ENCODE measurements at places on chromosomes 6 and 20.

- DNase-seq = no peak
These were observed 9.9 kb upstream of the ASCC3 start for GRCh38 chr6:100891079-100891478.

DNA sequence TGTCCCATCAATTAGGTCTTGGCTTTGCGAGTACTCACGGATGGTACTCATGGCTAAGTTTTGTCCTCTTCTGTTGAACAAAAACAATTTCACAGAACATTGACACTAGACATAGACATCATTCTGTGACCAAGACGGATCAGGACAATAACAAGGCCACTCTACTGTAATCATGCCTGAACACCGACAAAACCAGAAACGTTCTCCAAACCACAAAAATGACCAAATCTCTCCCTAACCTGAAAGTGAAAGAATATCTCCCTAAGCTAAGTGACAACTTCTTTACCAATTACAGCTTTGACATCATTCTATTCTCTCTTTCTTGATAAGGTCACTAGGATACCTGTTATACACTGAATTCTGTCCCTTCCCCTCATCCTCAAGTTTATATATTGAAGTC lies 40.0 kb upstream of the SLC2A12 start:
- no peak for DNase-seq

DNA sequence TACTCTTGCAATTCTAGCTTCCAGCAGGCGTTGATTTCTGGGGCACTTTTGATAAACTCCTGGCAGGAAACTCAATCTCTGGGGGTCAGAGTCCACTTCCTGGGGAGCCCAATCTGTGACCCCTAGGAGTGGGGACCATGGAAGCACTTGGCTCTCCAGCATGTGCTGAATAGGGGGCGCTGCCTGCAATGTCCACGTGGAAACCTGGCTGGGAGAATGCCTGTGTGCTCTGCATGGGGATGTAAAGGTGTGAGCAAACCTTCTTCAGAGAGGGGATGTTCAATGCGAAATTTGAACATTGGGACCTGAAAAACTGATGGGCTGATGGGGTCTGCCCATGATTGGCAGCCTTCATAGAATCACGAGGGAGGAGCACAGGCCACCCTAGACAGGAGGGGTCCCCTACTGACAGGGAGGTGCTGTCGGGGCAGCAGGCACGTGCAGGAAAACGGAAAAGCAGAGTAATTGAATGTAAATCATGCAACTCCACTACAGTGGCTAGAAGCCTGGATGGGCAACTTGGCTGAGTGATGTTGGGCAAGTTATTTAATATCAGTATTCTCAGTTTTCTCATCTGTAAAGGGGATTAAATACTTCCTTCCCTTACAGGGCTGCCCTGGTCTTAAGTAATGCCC lies 47.8 kb downstream of the CEP43 start:
- DNase-seq = no peak

DNA sequence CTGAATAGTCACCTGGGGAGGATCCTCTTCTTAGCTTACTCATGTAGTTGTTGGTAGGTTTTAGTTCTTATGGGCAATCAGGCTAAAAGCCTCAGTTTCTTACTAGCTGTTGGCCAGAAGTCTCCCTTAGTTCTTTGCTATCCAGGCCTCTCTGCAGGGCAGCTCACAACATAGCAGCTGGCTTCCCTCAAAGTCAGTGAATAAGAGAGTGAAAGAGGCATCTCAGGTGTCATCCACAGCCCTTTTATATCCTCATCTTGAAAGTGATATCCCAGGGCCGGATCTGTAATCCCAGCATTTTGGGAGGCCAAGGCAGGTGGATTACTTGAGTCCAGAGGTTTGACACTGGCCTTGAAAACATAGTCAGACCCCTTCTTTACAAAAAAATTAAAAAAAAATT lies 42.1 kb upstream of the FOXA2 start:
- DNase-seq = no peak

GRCh38 chr6:136889271-136890193 lies 32.6 kb upstream of the SLC35D3 start:
- no peak for DNase-seq

GRCh38 chr6:52231406-52232127 lies 12.7 kb downstream of the IL17F start:
- no peak for DNase-seq

- DNase-seq = no peak
These were observed 1434.0 kb upstream of the EYS start for GRCh38 chr6:67141005-67141404.

DNA sequence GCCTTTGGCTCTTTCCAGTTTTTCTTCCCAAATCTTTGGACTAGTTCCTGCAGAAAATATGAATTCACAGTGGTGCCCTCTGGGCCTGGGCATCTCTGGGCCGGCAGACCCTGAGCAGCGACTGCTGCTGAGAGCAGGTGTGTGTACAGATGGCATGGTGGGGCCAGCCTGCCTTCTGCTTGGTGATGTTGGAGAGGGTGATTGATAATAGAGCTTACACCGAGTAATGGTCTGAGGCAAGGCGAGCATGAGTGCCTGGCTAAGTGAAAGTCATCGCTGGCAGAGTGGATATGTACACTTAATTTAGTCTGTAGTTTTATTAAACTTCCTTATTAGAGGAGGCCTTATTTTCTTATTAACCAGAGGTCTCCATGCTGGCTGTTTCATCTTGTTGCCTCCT lies 156.9 kb downstream of the CDKAL1 start:
- DNase-seq = no peak

DNA sequence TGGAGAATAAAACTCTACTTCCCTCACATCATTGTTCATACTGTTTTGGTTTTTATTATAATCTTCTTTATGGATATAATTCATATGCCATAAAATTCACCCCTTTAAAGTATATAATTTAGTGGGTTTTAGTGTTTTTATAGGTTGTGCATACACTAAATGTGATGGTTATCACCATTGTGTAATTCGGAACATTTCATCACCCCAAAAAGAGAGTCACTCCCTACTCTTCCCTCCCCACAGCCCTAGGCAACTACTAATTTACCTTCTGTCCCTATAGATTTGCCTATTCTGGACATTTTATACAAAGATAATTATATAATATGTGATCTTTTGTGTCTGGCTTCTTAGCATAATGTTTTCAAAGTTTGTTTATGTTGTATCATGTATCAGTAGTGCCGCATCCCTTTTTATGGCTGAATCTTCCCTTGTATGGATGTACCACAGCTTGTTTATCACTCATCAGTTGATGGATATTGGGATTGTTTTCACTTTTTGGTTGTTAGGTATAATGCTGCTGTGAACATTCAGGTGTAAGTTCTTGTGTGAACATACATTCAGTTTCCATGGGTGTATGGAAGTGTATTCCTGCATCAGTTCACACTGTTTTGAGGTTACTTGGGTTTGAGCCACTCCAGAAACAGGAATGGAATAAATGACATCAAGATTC lies 4.2 kb downstream of the TM9SF4 start:
- no peak for DNase-seq

- DNase-seq = no peak
These were observed 24.5 kb downstream of the PRPF6 start for GRCh38 chr20:64005394-64005793.

DNA sequence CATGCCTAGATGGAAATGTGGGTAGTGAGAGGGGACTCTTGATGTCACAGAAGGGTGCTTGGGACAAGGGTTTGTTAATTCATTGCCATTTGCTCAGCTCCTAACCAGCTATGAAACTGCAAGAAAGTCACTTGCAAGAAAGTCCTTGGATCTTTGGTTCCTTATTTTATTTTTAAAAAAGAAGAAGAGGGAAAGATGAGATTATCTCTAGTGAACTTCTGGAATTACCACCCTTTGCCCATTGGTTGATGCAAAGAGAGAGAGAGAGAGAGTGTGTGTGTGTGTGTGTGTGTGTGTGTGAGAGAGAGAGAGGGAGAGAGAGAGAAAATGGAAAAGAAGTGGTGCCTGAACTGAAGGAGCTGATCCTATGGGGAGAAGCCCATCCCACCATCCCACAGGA lies 4.6 kb upstream of the SFT2D1 start:
- no peak for DNase-seq

GRCh38 chr20:38345643-38346042 lies 639 bp upstream of the LBP start:
- DNase-seq = no peak

DNA sequence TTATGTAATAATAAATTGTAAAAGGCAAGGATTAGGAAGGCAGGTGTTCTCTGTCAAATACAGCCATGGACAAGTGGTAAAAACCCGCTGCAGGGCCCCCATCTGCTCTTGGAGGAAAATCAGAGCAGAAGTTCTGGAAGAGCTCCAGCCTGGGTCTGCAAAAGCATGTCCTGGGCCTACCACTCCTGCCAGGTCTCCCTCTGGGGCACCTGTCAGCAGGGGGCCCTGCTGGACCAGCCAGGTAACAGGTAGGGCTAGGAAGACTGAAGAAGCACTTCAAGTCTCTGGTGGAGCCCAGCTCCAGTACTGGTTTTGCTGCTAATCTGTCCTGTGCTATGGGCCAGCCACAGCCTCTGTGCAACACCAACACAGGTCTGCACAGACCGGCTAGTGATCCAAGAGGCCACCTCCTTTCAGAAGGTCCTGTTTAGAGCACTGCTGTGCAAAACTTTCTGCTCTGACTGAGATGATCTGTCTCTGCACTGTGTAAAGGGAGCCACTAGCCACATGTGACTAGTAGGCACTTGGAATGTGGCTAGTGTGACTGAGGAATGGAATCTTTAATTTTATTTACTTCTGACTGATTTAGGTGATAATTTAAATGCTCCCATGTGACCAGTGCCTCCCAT lies 30.2 kb downstream of the RRBP1 start:
- no peak for DNase-seq

DNA sequence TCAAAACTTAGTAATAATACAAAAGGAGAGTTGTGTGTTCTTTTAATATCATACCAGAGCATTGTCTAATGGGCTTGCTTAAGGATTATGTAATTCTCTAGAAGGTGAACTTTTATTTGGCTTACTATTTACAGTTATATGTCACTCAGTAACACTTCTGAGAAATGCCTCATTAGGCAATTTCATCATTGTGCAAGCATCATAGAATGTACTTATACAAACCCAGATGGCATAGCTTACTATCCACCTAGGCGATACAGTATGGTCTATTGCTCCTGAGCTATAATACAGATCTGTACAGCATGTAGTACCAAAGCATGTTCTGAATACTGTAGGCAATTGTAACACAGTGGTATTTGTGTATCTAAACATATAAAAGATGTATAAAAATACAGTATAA lies 340.1 kb downstream of the PHF3 start:
- no peak for DNase-seq

- DNase-seq = no peak
These were observed 5.1 kb upstream of the FAM50B start for GRCh38 chr6:3844097-3844463.

DNA sequence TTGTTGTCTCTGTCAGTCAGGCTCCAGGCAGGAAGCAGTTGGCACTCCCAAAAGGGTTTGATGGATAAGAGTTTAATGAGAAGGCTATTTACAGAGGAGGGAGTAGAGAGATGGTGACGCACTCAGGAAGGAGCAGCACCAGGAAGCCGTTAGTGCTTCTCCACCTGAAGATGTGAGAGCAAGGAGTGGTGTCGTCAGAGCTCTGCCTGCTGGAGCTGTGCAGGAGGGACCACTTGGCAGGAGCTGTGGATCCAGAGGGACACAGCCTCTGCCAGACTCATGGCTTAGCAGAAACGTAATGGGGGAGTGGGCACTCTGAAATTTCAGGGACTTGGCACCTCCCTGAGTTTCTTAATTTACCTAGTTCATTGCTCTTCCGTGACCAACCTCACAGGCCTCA lies 16.8 kb downstream of the DAAM2 start:
- no peak for DNase-seq

GRCh38 chr20:14777591-14777990 lies 440.2 kb upstream of the FLRT3 start:
- DNase-seq = no peak

GRCh38 chr6:153215242-153215641 lies 84.2 kb upstream of the RGS17 start:
- no peak for DNase-seq

GRCh38 chr20:63861981-63862901 lies 943 bp downstream of the ABHD16B start:
- no peak for DNase-seq

DNA sequence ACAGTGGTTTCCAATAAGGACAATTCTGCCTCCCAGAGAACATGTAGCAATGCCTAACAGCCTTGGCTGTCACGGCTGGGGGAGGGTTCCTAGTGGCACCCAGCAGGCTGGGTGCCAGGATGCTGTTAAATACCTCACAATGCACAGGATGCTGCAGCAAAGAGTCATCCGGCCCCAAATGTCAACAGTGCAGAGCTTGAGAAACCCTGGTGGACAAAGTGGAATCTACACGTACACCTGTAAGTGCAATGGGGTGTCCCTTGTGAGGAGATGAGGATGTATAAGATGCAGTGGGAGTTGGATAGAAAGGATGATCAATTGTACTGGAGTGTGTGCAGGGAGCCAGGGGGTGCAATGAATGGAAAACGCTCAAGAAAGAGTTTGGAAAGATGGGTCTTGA lies 142.4 kb downstream of the FNDC1 start:
- DNase-seq = no peak

DNA sequence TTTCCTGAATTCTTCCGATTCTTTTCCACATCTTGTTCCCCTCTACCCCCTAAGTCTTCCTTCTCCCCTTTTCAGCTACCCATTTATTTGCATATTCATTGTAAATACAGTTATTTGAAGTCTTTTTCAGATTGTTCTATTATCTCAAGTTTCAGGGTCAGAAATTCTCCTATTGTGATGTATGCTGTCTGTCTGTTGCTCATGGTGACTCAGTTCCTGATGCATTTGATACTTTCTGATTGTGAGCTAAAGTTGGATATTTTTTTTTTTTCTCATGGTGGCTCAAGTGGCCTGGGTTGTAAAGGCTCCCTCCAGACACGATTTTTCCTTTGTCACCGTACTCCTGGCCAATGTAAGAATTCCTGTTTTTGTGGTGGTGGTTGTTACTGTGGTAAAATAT lies 4.9 kb upstream of the PI16 start:
- no peak for DNase-seq

- no peak for DNase-seq
These were observed 708.7 kb downstream of the UTRN start for GRCh38 chr6:144993870-144994269.

DNA sequence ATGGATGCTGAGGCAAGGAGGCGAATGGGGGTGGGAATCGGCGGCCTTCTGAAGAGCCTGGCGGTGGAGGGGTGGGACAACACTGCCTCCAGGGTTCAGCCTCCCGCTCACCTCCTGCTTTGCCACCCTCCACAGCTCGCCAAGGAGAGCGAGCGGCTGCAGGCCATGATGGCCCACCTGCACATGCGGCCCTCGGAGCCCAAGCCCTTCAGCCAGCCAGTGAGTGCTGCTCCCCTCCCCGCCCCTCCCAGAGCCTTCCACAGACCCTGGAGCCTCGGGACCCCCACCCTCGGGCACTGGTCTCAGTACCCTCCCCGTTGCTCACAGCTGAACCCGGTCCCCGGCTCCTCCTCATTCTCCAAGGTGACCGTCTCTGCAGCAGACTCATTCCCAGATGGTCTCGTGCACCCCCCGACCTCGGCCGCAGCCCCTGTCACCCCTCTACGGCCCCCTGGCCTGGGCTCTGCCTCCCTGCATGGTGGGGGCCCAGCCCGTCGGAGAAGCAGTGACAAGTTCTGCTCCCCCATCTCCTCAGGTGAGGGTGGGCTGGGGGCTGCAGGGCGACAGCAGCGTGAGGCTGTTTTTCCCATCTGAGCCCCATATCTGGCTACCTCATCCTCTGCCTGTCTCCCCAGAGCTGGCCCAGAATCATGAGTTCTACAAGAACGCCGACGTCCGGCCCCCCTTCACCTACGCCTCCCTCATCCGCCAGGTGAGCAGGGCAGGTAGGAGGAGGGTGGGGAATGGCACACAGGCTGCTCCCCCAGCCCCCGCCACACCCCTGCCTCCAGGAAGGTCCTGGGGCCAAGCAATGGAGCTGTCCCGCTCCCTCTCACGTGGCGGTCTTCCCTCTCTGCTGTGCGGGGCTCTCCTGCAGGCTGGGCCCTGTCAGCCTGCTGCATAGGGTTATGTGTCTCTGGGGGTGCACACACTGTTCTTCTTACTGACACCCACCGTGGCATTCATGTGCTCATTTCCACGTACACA lies 43.7 kb downstream of the FOXP4 start:
- DNase-seq = no peak

All from nephron progenitor cell (in vitro differentiated cells).